ENCODE measurements at places on chromosomes 3 and 15.

DNA sequence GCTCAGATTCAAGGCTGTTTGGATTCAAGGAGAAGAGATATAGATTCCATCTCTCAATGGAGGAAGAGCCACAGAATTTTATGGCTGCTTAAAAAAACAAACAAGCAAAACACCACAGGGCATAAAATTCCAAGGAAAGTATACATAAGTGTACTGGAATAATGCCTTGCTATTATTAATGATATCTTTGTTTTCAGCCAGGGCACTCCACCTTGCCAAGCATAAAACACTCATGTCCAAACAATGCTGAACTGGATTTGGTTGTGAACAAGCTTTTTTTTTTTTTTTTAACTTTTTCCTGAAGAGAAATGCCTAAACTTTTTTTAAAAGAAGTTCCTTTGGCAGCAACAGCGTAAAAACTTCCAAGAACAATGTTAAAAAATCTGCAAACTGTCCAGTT lies 4.8 kb upstream of the CLSTN2 start:
- no peak for DNase-seq

GRCh38 chr3:112818289-112818688 lies 28.4 kb downstream of the CD200R1L start:
- no peak for DNase-seq

GRCh38 chr15:92603278-92603677 lies 52.3 kb downstream of the FAM174B start:
- DNase-seq = no peak

DNA sequence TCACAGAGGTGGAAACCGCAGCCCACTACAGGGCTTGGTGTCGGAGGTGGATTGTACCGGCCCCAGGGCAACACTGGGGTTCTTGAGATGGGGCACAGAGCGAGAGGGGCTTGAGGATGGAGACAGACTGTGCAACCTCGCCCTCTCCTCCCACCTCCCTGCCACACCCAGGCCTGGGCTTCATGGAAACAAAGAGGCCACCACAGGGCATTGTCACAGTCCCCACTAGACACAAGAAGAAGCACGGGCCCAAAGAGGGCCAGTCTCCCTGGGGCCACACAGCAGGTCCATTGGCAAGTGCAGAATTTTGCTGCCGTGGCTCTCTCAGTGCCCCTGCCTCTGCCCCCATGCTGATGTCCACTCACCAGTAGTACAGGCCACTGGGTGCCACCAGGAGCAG lies 4.1 kb upstream of the CALML4 start:
- no peak for DNase-seq

- no peak for DNase-seq
Measured at GRCh38 chr3:115706311-115706829, 83.1 kb downstream of the GAP43 start.

- DNase-seq = no peak
Measured at GRCh38 chr15:82621970-82622369, 25.2 kb downstream of the CPEB1 start.

Data from pons (tissue), 1 donor.